ENCODE measurements at places on chromosomes 3 and 15.

GRCh38 chr3:159783780-159784742 lies 204.6 kb upstream of the IL12A start:
- no peak for DNase-seq

GRCh38 chr3:71469138-71469435 lies 114.4 kb downstream of the FOXP1 start:
- DNase-seq: no peak

- no peak for DNase-seq
Observed at GRCh38 chr3:66382142-66382541, 118.7 kb downstream of the LRIG1 start.

DNA sequence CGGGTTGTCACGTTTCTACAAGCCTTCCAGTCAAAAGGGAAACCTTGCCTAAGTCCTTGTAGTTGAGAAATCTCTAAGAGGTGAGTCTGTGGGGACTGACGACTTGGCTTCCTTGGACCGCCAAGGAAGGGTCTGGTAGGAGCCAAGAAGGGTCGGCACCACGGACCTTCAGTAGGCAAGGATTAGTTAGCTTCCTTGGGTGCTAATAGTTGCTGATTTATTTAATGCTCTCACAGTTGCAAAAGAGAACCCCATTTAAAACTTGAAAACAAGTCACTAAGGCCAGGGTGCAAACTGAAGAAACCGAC lies 361 bp upstream of the LCMT2 start:
- no peak for DNase-seq

- no peak for DNase-seq
Observed at GRCh38 chr15:40263024-40263754, 19.7 kb downstream of the ANKRD63 start.
